Activated CD4-positive, alpha-beta T cell treated with anti-CD3 and anti-CD28 coated beads, Interleukin-2, amount 10 ng/mL, durations not matched to agents 7 days and 5 days (primary cell): ENCODE measurements at places on chromosomes 13 and 19.

DNA sequence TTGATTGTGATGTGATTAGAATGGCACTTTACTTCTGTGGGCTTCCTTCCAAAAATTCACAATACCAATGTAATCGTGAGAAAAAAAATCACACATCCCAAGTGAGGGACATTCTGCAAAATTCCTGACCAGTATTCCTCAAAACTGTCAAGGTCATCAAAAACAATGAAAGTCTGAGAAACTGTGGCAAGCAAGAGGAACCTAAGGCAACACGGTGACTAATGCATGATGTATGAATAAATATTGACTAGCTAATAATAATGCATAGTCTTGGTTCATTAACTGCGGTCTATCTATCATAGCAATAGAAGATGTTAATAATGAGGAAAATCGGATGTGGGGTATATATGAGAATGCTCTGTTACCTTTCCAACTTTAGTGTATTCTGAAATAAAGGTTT is 159.0 kb downstream of the RFC3 start:
- no peaks in the 10 kb centered on the region for H3K36me3 ChIP-seq
- DNase-seq, result no peak
- H3K27ac ChIP-seq, result no peak overlapping the region
- no peak overlapping the region for H3K4me3 ChIP-seq

GRCh38 chr13:33111414-33112110 is 95.3 kb downstream of the KL start:
- DNase-seq, result no peak
- H3K27ac ChIP-seq, result no peak overlapping the region
- peaks cover 8% of the 10 kb centered on the region for H3K27me3 ChIP-seq
- no peaks in the 10 kb centered on the region for H3K36me3 ChIP-seq
- no peaks in the 10 kb centered on the region for H3K4me1 ChIP-seq

DNA sequence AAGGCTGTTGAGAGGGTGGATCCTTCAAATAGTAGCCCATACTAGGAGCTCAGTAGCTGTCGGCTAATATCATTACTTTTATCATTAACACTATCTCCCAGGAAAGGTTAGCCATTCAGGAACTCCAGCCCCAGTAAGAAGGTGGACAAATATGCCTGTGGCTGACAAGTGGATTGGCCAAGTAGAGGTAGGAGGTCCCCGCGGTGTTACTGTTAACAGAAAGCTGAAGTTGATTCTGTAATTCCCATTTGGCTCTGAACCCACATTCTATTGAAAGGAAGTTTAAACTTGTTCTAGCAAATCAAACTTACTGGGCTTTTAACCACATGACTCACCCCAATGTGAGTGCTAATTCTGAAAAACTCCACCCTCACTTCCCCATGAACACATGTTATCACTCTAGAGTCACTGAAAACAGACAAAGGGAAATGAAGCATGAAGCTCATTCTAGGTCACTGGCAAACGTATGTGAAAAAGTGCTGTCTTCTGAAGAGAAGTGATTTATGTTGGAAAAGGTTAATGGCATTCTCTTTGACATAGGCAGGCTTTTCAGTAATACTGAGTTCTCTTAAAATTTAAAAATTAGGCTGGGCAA is 273.5 kb downstream of the FGF14 start:
- no peaks in the 10 kb centered on the region for H3K36me3 ChIP-seq
- no peak for DNase-seq
- H3K27ac ChIP-seq, result no peak overlapping the region

DNA sequence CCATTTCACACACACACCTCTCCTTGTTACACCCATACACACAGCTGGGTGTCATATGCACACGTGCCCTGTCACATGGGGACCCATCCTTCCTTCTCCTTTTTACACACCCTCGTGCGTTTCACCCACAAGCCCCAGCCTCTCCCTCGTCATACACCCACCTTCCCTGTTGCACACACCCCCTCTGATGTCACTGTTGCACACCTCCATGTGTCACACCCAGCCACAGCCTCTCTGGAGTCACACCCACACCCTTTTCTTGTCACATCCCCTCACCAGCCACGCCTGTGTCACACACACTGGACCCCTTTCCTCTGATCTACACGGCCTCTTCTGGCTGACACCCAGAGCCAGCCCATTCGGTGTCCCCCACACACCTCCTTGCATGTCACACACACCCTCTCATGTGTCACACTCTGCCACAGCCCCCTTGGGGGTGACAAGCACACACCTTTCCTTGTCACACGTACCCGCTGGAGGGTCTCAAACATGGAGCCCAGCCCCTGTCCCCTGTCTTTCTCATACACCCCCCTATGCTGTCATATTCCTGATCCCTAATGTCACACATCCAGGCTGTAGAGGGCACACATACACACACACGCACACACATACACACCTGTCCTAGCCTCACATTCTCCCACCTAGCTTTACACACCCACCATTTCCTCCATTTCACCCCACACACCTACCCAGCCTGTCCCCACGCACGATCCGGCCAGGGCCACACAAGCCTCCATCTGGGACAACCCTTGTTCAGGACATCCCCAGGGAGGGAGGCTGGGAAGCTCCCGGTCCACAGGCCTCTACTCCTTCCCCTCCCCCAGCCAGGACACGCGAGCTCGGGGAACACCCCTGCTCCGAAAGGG is 1.4 kb downstream of the NOVA2 start:
- H3K4me1 ChIP-seq, result peaks cover 14% of the 10 kb centered on the region
- H3K27me3 ChIP-seq, result peaks cover 47% of the 10 kb centered on the region
- H3K36me3 ChIP-seq, result no peaks in the 10 kb centered on the region
- H3K27ac ChIP-seq, result no peak overlapping the region

DNA sequence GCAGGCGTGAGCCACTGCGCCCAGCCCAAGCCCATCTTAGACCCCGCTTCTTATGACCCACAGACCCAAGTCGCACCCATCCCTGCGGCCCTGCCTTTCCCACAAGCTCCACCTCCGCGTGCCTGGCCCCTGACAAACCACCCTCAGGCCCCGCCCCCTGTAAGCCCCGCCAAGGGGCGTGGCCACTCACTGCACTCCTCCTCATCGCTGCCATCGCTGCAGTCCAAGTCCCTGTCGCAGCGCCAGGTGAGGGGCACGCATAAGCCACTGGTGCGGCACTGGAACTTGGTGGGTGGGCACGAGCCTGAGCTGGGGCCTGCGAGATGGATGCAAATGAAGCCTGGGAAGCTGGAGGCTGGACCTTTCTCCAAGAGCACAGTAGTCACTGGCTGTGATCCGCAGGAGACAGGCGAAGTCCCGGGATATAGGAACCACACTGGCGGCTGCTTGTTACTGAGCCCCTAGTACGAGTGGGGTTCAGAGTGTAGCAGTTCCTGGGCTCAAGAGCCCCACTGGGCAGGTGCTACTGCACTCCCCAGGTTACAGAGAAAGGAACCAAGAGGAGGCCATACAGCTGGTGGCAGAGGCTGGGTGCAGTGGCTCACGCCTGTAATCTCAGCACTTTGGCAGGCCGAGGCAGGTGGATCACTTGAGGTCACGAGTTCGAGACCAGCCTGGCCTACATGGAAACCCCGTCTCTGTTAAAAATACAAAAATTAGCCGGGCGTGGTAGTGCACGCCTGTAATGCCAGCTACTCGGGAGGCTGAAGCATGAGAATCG is 3.1 kb downstream of the CD320 start:
- no peaks in the 10 kb centered on the region for H3K27me3 ChIP-seq
- no peak overlapping the region for H3K27ac ChIP-seq
- peaks cover 35% of the 10 kb centered on the region for H3K4me1 ChIP-seq
- DNase-seq, result peak; percentile 25
- peaks cover 18% of the 10 kb centered on the region for H3K36me3 ChIP-seq
